ENCODE measurements at places on chromosomes 11 and 22.

DNA sequence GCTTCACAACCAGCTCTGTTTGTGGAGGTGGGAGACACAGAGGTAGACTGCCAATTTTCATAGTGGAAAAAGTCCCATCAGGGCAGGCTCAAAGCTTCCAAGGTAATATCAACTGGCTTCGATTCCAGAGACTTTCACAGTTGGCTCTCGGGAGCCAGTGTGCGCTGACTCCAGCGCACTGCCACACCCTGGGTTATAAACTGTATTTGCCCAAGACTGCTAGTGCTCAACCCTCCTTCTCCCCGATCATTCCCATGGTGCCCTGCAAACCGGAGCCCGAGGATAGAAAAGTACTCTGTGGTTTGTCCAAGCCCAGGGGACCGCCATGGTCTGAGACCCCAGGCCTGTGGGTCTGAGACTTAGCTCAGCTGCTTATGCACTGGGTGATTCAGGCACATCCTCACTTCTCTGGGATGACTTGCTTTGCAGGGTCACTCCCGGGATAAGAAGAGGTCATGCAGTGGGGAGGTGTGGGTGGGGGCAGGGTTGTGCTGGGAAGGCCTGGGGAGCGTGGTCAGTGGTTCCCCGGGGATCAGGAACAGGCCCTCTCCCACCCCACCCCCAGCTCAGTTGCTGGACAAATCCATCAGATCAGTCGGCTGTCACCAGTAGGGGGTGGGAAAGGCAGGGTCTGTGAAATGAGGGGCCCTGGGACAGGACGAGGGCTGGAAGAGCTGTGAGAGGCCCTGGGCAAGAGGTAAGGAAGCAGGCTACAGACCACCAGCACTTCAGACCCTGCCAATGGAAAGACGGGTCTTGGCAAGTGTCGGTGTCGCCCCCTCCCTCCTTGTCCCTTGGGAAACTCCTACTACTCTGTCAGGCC, 26.7 kb upstream of the PICK1 start:
- DNase-seq, result no peak

- no peak for DNase-seq
These were observed 24.8 kb downstream of the ENTHD1 start for GRCh38 chr22:39868741-39869140.

GRCh38 chr22:48858121-48858520, 969.6 kb downstream of the BRD1 start:
- DNase-seq, result no peak

GRCh38 chr11:94125407-94126115, 3.1 kb upstream of the PANX1 start:
- no peak for DNase-seq

Data from stimulated activated CD8-positive, alpha-beta memory T cell treated with anti-CD3 and anti-CD28 coated beads, Interleukin-12 subunit alpha, Interleukin-12 subunit beta, amount 100 ng/mL, for 1 hour (primary cell).